Lung microvascular endothelial cell (primary cell): ENCODE measurements at places on chromosomes 11 and 22. TPM values are rescaled to one million over a fixed set of nuclear protein-coding genes. Genes with fewer than 3 reads are reported as not detected.
A peak's percentile ranks its signal among the peaks of the same experiment; 100 is the strongest.

Gene OR51B5
- total RNA-seq, result not detected in 2 replicates

Gene SPON1
- under 0.01 TPM in 2 replicates for total RNA-seq

Gene SAC3D1
- 6.8 and 7.5 TPM in 2 replicates for total RNA-seq

Gene LRRC32
- total RNA-seq, result 29.0 and 57.1 TPM in 2 replicates

Gene TAF10
- total RNA-seq, result 27.7 and 34.1 TPM in 2 replicates

GRCh38 chr11:111283945-111284481, 14.3 kb upstream of the POU2AF3 start:
- DNase-seq, result no peak

GRCh38 chr11:10637731-10638151, 55.8 kb downstream of the IRAG1 start:
- no peak for DNase-seq

GRCh38 chr11:116832350-116833290, 2.9 kb downstream of the APOC3 start:
- DNase-seq, result no peak

GRCh38 chr11:72375241-72375960, 58.9 kb downstream of the CLPB start:
- DNase-seq, result no peak

DNA sequence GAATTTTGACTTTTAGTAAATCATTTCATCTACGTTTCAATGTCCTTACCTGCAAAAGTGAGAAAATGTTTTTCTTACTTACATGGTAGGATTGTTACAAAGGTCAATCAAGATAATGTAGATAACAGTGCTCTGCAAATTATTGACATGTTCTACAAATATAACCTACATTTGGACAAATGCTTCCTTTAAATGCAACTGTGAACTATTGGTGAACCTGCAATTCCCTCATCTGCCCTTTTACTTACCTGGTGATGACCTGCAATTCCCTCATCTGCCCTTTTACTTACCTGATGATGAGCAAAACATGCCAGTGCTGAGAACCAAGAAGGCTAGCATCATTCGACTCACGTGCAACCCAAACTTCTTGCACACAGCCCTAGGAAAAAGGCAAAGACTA, 11.1 kb downstream of the ALG9 start:
- DNase-seq, result no peak

DNA sequence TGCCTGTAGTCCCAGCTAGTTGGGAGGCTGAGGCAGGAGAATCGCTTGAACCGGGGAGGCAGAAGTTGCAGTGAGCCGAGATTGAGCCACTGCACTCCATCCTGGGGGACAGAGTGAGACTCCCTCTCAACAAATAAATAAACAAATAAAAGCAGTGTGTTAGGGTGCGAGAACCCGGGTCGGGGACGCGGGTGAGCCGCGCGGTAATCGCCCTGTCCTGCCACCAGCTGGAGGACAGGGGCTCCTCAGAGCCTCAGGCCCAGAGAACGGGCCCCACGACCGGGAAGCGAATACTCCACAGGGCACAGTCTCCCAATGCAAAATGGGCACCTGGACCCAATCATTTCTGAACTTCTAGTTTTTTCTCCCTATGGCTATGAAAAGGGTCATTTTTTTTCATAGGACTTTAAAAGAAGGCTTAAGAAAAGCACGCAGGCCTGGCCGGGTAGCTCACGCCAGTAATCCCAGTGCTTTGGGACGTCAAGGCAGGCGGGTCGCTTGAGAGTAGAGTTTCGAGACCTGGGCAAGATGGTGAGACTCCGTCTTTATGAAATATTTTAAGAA, 744 bp upstream of the MCM5 start:
- no peak for DNase-seq

Gene BBOX1
- not detected in 2 replicates for total RNA-seq

DNA sequence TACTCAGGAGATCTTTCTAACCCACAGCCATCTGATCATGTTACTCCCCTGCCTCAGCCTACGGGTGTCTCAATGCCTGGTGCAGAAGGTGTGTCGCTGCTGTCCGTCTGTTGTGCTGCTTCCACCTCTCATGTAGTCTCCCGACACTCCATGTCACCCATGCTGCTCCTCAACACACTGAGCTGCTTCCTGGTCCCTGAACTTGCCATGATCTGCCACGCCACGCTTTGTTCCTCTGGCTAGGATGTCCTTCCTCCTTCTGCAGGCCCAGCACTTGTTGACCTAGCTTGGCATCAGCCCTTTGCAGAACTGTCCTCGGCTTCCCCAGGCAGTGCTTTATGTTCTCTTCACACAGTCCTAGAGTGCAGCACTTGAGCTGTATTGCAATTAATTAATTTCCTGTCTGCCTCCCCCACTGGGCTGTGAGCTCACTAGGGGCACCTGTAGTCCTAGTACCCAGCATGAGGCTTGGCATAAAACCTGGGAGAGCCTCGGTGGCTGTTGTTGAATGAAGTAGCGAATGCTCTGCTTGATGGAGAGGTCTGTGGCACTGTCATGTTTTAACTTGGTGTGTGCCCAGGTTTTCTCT, 9.5 kb downstream of the GTPBP1 start:
- no peak for DNase-seq

DNA sequence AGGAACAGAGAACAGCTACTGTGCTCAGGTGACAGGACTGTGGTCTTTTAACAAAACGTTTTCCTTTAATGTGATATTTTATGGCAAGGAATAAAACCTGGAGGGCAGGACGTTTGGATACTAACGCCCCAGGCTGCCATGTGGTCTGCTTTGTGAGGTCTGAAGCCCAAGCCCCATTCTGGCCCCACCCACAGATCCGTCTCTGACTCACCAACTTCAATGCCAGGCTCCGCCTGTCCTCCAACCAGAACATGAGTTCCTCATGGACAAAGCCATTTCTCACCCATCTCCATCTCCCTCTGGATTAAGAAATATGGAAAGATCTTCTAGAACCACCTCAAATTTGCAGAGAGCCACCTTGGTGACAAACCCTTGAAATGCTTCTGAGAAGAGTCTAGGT, 148.8 kb downstream of the CRYBB2 start:
- DNase-seq, result peak; percentile 66

Gene RFPL2
- not detected in 2 replicates for total RNA-seq

- no peak for DNase-seq
These were observed 42.7 kb downstream of the IGLL1 start for GRCh38 chr22:23537416-23537815.

- DNase-seq, result no peak
These were observed 71.2 kb downstream of the ADM start for GRCh38 chr11:10376061-10376460.

GRCh38 chr11:71327156-71328085, 75.0 kb upstream of the SHANK2 start:
- no peak for DNase-seq

GRCh38 chr11:74929431-74930363, 19.2 kb downstream of the XRRA1 start:
- peak; percentile 96 for DNase-seq

DNA sequence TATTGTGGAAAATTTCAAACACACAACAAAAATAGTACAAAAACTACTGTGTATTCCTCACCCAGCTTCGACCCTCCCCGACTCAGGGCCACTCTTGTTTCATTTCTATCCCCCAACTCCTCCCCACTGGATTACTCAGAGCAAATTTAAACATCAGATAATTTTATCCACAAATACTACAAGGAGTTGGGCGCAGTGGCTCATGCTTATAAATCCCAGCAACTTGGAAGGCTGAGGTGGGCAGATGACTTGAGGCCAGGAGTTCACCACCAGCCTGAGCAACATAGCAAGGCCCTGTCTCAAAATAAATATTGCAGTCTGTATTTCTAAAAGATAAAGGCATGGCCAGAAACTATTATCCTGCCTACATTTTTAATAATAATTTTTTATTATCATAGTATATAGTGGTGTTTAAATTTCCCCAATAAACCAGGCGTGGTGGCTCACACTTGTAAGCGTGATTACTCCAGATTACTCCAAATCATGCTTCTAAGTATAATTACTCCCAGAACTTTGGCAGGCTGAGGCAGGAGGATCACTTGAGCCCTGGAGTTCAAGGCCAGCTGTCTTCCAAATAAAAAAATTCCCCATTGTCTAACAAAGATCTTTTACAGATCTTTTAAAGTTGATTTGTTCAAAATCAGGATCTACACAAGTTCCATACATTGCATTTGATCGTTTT, 39.8 kb downstream of the LRRC32 start:
- no peak for DNase-seq

DNA sequence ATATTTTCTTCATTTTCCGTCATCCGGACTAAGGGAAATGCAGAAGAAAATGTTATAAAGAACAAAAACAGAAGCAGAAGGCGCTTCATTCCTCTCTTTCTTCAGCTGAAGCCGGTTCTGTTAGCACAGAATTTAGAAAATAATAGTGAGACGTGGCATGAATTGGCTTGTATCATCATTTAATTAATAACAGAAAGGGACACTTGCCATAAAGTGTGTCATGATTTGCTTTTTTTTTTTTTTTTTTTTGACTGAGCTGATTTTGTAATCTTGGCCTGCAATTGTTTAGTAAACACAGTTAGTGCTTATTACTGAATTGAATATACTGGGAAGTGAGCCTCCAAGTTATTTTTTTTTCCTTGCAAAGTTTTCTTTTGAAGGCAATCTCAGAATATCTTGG, at the start of gene MMP27:
Gene MMP27, minus strand, starts transcription at position 144 of the 400 bp plus-strand sequence. Its CDS starts 55 bp downstream, at position 89.
- no peak for DNase-seq

DNA sequence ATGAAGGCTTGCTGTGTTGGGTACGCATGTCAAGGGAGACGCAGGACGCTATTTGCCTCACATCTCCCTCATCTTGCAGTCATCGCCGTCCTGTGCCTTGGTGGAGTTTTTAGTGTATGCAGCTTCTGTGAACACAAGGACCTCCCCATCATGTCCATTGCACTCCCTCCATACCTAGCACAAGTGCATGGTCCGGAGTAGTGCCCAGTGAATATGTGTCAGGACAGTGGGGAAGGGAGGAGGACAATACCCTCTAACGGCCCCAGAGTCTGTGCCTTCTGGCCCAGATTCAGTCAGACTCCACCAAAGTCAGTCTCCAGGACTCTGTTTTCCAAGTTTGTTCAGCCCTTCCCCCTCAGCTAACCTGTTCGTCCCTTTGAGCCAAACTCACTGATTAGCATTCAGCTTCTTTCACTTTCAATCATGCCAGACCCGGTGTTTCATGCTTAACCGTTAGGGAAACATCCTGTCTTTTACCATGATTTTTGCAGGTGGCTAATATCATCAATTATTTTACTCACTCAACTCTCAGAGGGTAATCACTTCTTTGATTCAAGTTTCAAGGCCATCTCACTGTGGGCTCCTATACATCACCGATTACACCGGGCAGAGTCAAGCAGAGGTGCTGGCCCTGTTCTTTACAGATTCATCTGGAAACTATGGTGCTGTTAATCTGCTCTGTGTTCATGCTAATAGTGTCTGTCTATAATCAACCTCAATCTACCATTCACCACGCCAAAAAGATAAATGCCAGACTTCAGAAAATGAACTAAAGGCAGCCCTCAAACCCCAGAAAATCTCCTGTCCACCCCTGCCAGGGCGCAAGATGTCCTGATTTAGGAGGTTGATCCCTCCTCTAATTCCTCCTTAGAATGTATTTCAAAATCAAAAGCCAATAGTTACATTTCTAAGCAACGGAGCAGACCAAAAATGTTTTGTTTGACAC, 156.5 kb downstream of the RRAS2 start:
- no peak for DNase-seq

Gene SPI1
- not detected in 2 replicates for total RNA-seq

GRCh38 chr11:59962107-59962482, 1.7 kb upstream of the OOSP4A start:
- DNase-seq, result no peak

GRCh38 chr11:88655196-88655595, 317.7 kb upstream of the CTSC start:
- no peak for DNase-seq

Gene FJX1
- total RNA-seq, result 17.4 and 29.0 TPM in 2 replicates

Gene OSM
- not detected in 2 replicates for total RNA-seq

- no peak for DNase-seq
These were observed 6.6 kb downstream of the DPF2 start for GRCh38 chr11:65340226-65340625.

Gene ACR
- total RNA-seq, result under 0.01 and 0.20 TPM in 2 replicates

DNA sequence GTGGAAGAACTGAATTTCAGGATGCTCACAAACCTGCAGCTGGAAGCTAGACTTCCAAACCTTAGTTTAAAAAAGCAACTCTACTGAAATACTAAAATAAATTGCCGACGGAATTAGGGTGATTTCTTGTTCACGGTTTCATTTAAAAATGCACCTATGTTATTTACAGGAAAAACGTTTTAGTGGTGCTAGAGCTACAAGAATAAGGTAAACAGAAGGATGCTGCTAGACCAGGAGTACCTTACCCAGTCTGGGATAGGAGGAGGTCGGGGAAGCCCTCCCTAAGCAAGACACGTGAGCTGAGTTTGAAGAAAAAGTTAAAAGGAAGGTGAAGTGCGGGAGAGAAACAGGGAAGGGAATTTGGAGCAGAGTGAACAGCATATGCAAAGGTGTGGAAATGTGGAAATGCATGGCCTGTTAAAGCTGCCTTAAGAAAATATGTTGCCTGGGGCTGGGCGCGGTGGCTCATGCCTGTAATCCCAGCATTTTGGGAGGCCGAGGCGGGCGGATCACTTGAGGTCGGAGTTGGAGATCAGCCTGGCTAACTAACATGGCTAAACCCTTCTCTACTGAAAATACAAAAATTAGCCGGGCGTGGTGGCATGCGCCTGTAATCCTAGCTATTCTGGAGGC, 1.4 kb upstream of the FTH1 start:
- no peak for DNase-seq

Gene NXPE4
- not detected in 2 replicates for total RNA-seq

Gene KLHL35
- total RNA-seq, result 1.6 and 1.7 TPM in 2 replicates

DNA sequence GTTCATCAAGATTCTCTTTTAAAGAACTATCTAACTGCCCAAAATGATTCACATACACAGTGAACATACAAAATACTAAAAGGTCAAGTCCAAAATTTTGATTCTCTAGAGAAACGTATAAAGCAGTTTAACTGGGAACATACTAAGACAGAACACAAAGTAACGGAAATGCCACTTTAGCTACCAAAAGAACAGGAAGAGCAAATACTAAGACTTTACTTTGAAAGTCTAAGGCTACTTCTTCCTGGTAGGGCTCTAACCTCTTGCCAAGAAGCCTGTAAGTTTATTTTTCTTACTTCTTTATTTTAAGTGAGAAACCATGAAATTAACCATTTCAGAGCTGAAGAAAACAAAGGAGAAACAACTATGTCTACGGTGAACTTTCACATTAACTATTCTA, 6.2 kb downstream of the PICALM start:
- peak; percentile 66 for DNase-seq
